ENCODE measurements at places on chromosomes 7 and 10.

DNA sequence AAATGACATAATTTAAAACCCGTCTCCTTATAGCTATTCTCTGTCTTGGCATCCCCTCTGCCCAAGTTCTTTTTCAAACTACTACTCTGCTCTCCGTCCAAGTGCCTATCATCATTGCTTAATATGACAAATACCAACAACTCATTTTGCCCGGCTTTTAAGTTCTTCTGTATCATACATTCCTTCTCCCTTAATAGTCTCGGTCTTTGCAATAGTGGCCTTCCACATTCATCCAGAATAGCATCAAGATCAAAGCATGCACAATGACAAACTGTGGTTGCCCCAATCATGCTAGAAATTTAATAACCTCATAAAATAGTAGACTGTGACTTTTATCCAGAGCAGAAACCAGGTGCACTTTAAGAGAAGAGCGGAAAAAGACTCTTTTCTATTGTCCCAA, 198.9 kb downstream of the ETV1 start:
- no peak for DNase-seq

GRCh38 chr10:95217476-95217875, 23.4 kb downstream of the ACSM6 start:
- no peak for DNase-seq

DNA sequence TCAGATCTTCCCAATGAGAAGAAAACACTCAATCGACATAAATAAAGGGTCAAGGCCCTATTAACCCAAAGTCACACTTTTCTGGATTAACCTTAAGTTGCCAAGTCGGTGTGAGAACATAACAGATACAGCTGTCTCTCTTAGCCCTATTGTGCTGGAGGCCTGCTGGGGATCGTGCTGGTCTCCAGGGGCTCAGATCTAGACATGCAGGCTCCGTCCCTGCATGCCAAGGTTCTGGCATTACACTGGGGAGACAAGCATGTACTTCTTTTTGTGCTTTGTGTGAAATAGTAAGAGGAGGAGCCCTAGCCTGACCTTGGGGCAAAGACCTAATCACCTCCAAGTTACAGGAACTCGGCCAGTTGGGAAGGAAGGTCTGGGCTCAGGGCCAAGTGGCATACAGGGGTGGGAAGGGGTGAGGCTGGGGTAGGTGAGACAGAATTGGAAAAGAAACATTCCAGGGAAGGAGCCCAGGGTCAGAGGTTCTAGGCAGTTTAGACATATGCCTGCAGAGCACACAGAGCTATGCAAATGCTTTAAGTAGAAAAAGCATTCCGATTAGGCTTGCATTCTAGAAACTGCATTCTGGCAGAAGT, 216.4 kb downstream of the HECW1 start:
- no peak for DNase-seq

GRCh38 chr10:48970046-48970445, 30.4 kb upstream of the LRRC18 start:
- no peak for DNase-seq

- DNase-seq = no peak
Measured at GRCh38 chr10:63313066-63313717, 152.6 kb downstream of the JMJD1C start.

- no peak for DNase-seq
Measured at GRCh38 chr10:1739751-1740150, 2.4 kb upstream of the ADARB2 start.

GRCh38 chr7:364536-364935, 74.6 kb downstream of the FOXL3 start:
- no peak for DNase-seq

DNA sequence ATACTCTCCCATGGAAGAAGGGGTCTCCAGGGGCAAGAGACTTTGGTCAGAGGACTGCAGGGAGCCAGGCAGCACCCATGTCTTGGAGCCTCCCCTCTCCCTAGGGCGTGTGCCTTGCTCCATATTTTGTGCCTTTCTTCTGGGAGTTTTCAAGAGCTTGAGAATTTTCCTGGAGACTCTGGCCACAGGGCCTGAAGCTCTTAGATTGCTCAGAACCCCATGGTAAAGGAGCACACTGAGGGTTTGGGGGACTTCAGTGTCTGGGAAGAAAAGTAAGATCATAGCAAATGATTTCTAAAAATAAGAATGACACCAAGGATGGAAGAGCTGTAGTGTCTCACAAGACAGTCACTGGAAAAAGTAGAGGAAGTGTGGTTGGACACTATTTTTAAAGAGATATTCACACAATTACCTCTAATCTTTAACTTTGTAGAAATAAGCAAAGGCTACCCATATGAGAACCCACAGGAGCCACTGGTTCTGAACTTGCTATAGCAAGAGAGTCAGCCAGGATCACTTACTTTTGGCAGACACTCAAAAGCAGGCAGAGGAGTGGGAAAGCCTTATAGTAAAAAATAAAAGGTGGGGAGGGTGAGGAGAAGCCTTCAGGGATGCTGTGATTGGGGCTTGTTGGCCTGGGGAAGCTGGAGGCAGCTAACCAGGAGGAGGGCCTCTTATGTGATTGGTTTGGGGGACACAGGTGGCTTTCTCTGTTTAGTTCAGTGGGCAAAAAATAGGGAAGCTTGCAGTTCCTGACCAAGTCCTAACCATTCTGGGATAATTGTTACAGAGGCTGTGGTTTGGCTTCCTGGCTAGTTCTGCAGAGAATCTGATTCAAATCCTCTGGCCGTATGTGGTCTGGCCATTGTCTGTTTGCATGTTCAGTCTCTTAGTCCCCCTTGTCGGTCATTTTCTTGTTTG, 5.1 kb upstream of the CSGALNACT2 start:
- no peak for DNase-seq

GRCh38 chr7:85781606-85782005, 594.8 kb upstream of the SEMA3D start:
- DNase-seq = no peak

DNA sequence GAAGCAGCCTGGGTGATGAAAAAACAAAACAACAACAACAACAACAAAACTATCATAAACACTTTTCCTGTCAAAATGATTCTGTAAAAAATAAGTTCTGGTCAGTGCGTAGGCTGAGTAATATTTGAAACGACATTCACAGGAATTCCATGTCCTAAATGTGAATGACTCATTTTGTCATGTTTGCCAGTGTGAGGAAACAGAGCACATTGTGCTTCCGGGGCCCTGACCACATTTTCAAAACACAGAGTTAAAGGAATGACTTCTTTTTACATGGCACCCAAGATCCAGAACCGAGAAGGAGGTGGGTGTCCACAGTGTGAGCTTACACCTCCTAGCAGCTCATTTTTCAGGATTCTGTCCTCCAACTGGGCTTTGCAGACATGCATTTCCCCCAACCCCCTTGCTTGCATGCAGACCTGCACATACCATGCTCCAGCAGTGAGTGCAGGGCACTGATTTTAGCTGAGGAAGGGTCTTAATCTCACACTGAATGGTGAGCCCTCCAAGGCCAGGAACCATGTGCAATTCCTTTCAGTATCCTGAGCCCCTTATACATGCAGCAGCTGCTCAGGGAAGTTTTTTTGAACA, 3.0 kb downstream of the CLRN3 start:
- DNase-seq = no peak

GRCh38 chr10:117905404-117905803, 141.3 kb downstream of the RAB11FIP2 start:
- no peak for DNase-seq

DNA sequence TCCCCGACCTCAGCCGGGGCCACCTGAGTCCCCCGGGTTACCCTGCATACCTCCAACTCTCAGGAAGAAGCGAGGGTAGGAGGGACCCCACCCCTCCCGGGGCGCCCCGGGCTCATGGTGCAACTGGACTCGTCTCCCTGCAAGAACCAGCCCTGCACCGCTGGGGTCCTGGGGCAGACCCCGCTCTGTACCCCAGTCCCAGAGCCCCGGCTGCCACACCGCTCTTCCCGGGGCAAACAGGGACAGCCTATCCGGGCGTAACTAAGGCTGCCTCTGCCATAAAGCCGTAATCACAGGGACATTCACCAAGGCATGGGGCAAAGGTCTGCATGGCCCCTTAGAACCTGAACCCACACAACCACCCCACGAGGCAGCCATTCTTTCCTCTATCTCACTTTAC, 6.7 kb upstream of the MAFK start:
- no peak for DNase-seq

- no peak for DNase-seq
Measured at GRCh38 chr10:13390604-13391522, 42.8 kb upstream of the SEPHS1 start.

- DNase-seq = no peak
Measured at GRCh38 chr10:77245953-77246352, 391.7 kb downstream of the KCNMA1 start.

GRCh38 chr7:7271094-7271874, 88.9 kb downstream of the C1GALT1 start:
- no peak for DNase-seq

GRCh38 chr7:17434191-17434590, 135.7 kb downstream of the AHR start:
- no peak for DNase-seq

DNA sequence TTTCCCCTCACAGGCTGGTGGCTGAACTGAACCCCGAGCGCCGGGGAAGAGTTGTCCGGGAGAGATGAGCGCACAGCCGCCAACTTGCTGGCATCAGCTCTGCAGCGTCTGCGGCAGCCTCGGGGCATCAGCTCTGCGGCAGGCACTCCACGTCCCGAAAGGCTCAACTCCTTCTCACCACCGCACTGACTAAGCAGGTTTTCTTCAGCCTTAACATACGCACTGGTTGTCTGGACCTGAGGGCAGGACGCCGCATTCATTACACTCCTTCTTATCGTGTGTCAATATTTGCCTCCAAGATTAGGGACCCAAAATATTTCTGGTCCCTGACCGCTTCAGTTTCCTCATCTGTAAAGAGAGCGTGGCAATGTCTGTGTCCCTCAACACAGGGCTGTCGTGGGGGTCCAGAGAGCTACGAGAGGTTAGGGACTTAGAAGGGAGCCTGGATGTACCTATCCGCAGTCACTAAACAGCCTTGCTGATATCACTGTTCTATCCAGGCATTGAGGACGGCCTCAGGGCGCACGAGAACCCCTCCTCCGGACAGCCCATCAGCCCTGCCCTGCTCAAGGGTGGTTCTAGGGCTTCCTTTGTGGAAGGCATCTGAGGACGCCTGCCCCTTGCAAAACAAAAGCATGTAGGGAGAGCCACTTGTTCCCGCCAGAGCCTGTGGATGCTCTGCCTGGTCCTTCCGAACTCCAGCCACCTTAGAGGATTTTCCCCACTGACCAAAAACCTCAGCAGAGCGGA, 42.8 kb upstream of the FIGNL1 start:
- no peak for DNase-seq

DNA sequence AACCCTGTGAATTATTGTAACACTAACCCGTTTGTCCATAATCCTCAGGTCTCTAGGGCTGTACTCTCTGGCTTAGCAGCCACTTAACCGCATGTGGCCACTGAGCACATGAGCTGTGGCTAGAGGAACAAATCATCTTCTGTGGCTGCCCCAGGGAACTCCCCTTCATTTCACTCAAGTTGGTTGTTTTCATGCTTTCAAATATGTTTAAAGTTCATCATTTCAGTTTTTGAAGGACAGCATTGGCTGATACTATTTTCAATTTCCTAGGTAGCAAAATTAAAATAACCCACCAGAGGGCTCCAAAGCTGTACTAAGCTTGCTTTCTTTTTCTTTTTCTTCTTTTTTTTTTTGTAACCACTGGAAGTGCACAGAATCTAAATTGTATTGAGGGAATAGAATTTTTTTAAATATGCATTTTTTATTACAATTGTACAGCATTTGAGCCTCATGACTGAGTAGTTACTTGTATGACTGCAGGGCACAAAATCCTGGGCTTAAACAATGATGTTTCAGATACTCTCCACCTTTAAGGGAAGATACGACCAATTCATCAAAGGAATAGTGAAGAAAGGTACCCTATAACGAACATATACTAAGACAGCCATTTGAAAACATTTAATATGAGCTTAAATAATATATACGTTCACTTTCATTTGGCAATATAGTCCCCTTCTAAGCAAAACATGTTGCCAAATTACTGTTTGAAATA, 38.6 kb downstream of the MRC1 start:
- DNase-seq = no peak

- DNase-seq = no peak
Measured at GRCh38 chr7:125326666-125327255, 397.1 kb upstream of the POT1 start.

GRCh38 chr10:71957546-71958275, 6.5 kb upstream of the CHST3 start:
- no peak for DNase-seq

DNA sequence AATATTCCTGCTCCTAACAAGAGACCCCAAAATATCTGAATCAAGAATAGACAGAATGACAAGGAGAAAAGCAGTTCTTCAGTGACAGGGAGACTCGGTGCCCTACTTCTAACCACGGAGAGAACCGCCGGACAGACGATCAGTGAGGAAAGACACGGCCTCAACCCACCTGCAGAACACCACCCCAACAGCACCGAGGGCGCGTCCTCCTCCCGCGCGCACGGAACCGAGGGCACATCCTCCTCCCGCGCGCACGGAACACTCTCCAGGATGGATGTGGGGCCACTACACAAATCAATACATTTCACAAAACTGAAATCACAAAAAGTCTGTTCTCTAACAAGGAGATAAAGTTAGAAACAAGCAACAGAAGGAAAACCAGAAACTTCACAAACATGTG, 9.7 kb upstream of the ADAM8 start:
- DNase-seq = no peak

- no peak for DNase-seq
Measured at GRCh38 chr7:100157334-100158228, 942 bp downstream of the TRAPPC14 start.

GRCh38 chr10:3509355-3509754, 275.7 kb downstream of the KLF6 start:
- no peak for DNase-seq

DNA sequence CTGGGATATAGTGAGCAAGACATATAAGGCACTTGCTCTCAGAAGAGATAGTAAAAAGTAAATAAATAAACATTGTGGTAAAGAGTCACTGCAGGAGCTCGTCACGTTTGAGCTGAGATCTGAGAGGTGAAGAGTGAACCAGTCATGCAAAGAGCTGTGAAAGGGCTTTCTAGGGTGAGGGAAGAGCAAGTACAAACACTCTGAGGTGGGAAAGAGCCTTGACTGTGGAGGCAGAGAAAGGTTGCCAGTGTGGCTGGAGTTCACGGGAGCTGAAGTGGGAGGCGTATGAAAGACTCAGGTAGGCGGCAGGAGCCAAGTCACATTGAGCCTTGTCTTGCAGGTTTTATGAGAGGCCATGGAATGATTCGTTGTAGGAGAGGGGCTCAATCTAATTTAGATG, 141.0 kb downstream of the C1GALT1 start:
- no peak for DNase-seq

- DNase-seq = no peak
Measured at GRCh38 chr10:84820120-84820519, 491.7 kb downstream of the CCSER2 start.

- DNase-seq = no peak
Measured at GRCh38 chr10:84193846-84194423, 402 bp upstream of the CDHR1 start.

- DNase-seq = peak; percentile 88
Measured at GRCh38 chr10:93465806-93466675, 16.1 kb downstream of the MYOF start.

GRCh38 chr7:41375582-41375981, 327.3 kb downstream of the INHBA start:
- DNase-seq = no peak
